ENCODE measurements at places on chromosomes 1 and 21.

DNA sequence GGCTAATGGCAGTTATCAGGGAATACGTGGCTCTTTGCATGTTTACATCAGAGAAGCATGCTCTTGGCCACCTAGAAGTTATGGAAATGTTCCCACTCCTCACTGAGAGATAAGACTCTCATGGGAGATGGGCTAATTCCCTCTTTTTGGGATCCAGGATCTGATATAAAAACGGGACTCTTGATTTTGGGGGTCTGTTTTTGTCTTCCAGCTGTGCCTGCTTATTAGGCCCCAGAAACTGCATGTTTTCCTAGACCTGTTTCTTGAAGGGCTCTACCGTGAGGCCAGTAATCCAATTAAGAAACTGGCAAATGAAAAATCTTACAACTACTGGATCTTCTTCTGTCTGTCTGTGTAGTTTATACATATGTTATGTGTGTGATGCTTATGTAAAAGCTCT lies 47.0 kb upstream of the PTCH2 start:
- no peak for DNase-seq

DNA sequence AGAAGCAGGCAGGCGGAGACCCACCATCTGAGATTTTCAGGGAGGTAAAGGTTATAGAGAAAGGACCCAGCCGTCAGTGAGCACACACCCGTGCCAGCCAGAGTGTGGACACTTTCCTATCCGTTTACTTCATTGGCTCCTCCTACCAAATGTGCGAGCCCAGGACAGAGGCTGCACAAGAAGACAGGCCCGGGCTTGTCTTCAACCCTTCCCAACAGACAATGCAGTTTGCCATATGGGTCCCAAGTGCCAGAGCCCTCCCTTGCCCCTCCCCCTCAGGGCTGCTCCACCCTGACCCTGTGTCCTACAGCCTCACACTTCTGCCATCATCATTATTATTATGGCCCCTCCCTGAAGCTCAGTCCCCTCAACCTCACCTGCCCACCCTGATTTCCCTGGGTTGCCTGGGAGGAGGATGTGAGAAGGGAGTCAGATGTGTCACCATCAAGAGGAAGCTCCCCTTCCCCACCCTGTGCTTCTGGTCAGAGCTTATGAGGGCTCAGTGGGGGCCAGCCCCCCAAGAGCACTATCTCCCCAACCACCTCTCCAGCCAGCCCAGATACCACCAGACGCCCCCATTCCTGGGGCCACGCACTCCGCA lies 9.4 kb downstream of the LAPTM5 start:
- DNase-seq, result no peak

DNA sequence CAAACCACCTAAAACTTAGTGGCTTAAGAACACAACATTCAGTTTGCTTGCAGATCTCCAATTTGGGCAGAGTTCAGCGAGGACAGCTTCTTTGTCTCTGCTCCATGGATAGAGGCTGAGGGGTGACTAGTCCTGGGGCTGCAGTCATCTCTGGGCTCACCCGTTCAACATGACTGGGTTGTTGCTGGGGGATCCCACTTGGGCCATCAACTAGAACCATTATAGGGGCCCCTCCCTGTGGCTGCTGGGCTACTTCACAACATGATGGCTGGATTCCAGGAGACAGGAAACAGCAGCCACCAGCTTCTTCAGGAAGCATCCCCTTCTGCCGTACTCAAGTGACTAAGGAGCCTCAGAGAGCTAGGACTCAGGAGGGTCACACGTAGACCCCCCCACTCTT lies 140.9 kb downstream of the RHOU start:
- no peak for DNase-seq

GRCh38 chr1:60461925-60462595 lies 388.5 kb upstream of the C1orf87 start:
- no peak for DNase-seq

GRCh38 chr21:34801519-34802132 lies 132.8 kb downstream of the CLIC6 start:
- DNase-seq, result no peak

- no peak for DNase-seq
Observed at GRCh38 chr1:199862047-199862446, 165.5 kb upstream of the NR5A2 start.

DNA sequence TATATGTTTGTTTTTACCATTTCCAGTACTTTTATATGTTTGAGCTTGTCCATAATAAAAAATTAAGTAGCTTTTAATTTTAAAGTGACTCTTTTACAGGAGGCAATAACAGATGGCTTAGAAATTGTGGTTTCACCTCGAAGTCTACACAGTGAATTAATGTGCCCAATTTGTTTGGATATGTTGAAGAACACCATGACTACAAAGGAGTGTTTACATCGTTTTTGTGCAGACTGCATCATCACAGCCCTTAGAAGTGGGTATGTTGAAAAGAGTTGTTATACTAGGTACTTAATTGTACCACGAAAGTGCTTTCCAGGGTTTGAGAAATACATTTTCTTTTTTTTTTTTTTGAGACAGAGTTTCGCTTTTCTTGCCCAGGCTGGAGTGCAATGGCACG lies 46.1 kb downstream of the RNF2 start:
- no peak for DNase-seq

GRCh38 chr1:225887030-225887314 lies 2.0 kb downstream of the LEFTY1 start:
- no peak for DNase-seq

DNA sequence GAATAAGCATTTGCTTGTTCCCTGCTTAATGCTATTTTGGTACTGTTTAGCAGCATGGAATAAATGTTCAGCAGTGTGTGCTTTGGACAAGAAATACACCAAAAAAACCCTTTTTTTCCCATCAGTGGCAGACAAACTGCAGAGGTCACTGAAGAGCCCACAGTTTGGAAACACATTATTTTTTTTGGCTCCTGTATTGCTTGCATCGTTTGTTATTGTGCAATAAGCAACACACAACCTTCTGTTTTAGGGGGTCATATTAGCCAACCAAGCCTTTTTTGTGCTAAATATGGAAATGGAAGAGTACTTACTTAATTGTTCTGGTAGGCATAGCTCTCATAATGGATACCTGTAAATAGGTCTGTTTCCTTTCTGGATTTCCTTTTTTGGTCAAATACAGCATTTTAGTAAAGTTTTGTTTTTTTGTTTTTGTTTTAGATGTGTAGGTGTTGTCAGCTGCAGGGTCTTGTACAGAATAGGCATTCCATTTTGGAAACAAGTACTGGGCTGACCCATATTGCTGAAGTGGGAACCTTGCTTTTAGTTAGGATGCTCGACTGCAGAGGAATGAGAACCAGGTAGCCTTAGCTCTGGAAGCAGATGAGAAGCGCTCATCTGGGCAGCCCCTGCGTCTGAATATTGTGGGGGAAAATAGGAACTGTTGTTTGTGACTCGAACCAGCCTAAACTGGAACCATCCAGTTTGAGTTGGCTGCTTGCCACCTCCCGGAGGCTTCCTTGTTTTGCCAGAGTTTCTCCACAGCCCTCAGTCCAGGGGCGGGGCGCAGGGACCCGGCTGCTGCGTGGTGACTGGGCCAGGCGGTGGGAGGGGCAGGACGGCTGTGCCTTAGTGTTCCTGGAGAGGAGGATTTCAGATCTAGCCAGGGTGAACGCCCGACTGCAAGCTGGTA lies 38.4 kb downstream of the SPEN start:
- DNase-seq, result peak; percentile 98

- DNase-seq, result no peak
Observed at GRCh38 chr1:60898987-60899386, 183.4 kb upstream of the NFIA start.

DNA sequence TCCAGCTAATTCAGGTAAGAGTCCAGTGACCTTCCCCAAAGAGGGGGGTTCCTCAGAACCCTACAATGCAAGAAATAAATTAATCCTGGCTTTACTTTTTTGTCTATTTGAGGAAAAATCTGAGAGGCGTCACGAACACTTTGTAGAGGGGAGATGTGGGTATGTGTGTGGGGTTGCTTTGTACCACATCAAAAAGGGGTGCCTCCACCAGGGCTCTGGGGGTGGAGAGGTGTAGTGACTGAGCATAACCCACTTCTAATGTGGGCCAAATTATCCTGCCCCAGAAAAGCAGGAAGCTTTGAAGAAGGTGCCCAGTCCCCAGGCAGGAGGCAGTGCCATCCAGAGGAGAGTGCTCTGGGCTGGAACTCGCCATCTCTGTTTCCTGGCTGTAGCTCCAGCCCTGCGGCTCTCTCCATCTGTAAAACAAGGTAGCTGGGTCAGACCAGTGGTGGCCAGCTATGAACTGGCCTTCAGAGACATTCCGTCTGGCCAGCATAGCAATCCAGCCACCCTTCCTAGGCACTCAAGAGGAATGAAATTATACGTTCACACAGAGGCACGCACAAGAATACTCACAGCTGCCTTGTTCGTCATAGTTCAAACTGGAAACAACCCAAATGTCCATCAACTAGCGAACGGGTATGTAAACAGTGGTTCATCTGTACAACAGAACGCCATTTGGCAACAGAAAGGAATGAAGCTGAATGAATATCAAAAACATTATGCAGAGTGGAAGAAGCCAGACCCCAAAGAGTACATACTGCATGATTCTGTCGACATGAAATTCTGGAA lies 45.4 kb upstream of the TNFRSF1B start:
- DNase-seq, result no peak

DNA sequence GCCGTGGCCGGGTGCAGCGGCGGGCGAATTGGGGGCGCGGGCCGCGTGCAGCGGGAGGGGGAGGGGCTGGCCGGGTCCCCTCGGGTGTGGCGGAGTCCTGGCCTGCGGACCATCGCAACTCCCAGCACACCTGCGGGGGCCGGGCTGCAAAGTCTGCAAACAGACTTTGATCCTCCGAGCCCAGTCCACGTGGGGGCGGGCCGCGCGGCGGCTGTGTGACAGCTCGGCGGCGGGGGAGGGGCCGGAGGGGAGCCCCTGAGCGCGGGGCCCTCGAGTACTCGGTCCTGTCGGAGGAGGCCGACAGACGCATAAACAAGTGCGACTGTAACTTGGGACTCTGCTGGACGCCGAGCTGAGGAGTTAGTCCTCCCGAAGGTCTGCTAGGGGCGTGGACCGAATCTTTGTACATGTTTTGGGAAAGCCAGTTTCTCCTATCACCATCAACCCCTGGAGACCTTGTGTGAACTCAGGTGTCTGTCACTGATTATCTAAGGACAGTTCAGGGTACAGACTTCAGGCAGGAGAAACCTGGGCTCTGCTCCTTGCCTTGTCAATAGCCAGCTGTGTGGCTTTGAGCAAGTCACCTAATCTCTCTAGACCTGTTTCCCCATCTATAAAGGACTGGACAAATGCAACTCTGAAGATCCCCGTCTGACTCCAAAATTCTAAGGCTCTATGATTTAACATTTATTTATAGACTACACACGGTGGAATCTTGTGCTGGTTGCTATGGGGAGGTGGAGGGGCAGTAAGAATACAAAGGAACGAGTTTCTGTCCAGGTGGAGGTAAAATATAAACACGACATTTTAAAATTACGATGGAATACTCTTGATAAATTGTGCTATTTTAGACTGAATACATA lies 710 bp upstream of the SLC30A1 start:
- DNase-seq, result no peak

DNA sequence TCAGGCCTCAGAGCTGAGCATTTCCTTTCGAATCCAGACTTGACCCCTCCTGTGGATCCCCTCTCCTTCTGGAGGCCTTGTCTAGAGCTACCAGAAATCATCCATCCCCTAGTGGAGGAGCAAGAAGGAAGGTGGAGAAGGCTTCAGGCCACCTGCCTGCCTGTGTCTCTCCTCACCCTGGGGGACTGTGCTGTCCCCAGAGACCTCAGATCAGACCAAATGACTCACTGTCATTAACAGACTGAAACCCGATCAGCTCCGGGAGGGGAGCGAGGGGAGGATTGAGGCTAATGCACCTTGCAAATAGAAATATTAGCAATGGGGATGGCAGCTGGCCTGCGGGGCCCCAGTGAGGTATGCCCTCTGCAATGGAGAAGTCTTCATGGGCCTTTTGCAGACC lies 2.1 kb downstream of the MYBPH start:
- DNase-seq, result no peak

GRCh38 chr1:231682779-231683178 lies 56.2 kb downstream of the DISC1 start:
- DNase-seq, result no peak

DNA sequence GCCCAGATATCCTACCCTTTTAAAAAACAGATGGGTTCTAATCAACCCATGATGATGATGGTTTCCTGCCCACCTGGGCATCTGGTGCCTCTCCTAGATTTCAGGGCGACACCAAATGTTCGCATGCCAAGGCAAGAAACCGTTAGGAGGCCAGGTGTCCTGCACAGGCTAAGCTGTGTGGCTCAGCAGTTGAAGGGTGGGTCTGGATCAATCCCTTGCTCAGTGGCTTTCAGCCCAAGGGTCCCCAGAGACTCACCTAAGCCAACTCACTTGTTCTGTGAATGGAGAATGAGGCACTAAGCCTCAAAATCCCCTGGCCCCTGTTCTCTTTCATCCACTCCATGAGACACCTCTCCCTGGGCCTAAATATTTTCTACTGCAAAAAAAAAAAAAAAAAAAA lies 169.1 kb upstream of the EDN2 start:
- DNase-seq, result no peak

- DNase-seq, result no peak
Observed at GRCh38 chr1:6588128-6588892, 8.5 kb downstream of the ZBTB48 start.

GRCh38 chr21:29376556-29376955 lies 77.8 kb downstream of the BACH1 start:
- DNase-seq, result no peak

- DNase-seq, result no peak
Observed at GRCh38 chr1:222865718-222866117, 50.9 kb downstream of the DISP1 start.

GRCh38 chr1:75136921-75137641 lies 2.9 kb downstream of the LHX8 start:
- DNase-seq, result no peak

- DNase-seq, result no peak
Observed at GRCh38 chr1:190429932-190430331, 47.7 kb downstream of the BRINP3 start.

GRCh38 chr1:187516874-187517273 lies 688.1 kb downstream of the PLA2G4A start:
- DNase-seq, result no peak

- no peak for DNase-seq
Observed at GRCh38 chr1:207853372-207853757, 57.6 kb downstream of the CD34 start.

GRCh38 chr1:231665101-231665500 lies 38.5 kb downstream of the DISC1 start:
- DNase-seq, result no peak

DNA sequence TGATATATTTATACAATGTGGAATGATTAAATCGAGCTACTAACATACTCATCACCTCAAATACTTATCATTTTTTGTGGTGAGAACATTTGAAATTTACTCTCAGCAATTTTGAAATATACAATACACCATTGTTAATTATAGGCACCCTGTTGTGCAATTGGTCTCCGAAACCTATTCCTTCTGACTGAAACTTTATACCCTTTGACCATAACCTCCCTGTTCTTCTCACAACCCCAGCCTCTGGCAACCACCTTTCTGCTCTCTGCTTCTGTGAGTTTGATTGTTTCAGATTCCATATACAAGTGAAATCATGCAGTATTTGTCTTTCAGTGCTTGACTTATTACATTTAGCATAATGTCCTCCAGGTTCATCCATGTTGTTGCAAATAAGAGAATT lies 49.5 kb downstream of the SETD4 start:
- DNase-seq, result no peak

- DNase-seq, result no peak
Observed at GRCh38 chr1:108597041-108597440, 37.1 kb downstream of the EEIG2 start.
